ENCODE measurements at places on chromosomes 11 and 22.

GRCh38 chr11:111422494-111423249, 43.6 kb upstream of the POU2AF1 start:
- peak; percentile 65 for DNase-seq

- peak; percentile 87 for DNase-seq
Measured at GRCh38 chr11:36431429-36432092, 78.5 kb downstream of the TRAF6 start.

GRCh38 chr11:120877746-120878365, 146.0 kb upstream of the TBCEL start:
- no peak for DNase-seq

GRCh38 chr11:66936311-66936711, 21.9 kb downstream of the PC start:
- no peak for DNase-seq

DNA sequence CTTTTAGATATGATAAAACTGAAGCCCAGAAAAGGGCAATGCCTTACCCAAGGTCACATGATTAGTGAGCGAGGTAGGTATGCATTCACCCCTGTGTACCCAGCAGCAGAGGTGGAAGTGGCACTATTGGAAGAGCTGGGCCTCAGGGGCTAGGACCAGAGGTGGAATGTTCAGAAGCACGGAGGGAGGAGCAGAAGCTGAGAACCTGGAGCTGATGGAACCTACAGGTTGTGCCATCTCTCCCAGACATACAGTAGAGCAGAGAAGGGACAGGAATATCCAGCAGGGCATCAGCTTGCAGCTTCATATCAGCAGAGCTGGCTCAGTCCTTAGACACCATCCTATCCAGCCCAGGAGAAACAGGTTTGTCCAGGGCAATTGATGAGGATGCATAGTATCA, 14.6 kb upstream of the FCHSD2 start:
- DNase-seq: no peak
